ENCODE measurements at places on chromosomes 12 and 14. TPM values are rescaled to one million over a fixed set of nuclear protein-coding genes. Genes with fewer than 3 reads are reported as not detected.

ACSM4 gene
- total RNA-seq, result not detected

- DNase-seq, result no peak
These were observed 60.6 kb upstream of the TMCC3 start for GRCh38 chr12:94710933-94711332.

- DNase-seq, result no peak
These were observed 73.7 kb downstream of the DUSP16 start for GRCh38 chr12:12488823-12489550.

DNA sequence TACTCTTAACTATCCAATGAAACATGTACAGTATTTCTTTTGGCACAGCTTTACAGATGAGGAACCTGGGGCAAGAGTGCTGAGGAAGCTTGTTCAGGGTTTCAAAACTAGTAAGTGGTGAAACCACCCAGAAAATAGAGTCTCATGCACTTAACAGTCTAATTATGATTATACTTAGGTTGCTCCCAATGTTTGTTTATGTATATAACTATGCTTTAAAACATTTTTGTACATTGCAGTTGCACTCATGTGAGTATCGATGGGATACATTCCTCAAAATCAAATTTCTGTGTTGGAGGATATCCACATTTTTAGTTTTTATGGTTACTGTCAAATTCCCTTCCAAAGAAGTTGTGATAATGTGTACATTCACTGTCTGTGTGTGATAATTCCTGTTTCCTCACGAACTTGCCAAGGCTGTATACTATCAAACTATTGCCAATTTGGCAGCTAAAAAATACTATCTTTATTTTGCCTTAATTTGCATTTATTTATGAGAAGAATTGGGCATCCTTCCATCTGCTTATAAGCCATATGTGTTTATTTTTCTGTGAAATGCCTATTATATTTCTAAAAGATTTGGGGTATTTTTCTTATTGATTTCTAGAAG is 143.9 kb upstream of the SSTR1 start:
- no peak for DNase-seq

MAP1LC3B2 gene
- total RNA-seq, result not detected

All from GM12878 (cell line).